ENCODE measurements at places on chromosomes 7 and 10.

- no peak for DNase-seq
Measured at GRCh38 chr10:124003070-124003419, 90.4 kb downstream of the CHST15 start.

DNA sequence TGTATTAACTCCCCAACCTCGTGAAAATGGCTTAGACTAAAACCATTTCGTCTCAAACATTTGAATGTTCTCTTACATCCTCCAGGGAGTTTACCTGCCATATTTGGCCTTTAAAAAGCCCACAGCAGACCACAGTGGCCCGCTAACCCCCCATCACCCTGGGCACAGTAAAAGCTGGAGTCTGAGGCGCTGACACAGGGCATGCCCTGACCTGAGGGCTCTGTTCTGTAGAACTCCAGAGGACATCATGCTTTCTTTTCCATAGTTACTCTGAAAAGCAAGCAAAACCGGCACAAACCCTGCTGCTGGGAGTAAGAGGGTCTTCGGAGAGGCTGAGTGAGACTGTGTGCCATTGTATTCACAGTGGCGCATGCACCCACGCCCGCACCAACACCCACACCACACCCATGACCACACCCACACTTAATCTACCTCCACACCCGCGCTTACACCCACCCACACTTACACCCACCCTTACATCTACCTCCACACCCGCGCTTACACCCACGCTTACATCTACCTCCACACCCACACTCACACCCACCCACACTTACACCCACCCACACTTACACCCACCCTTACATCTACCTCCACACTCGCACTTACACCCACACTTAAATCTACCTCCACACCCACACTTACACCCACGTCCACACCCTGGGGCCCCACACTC, 32.1 kb downstream of the LRRC27 start:
- DNase-seq = no peak

DNA sequence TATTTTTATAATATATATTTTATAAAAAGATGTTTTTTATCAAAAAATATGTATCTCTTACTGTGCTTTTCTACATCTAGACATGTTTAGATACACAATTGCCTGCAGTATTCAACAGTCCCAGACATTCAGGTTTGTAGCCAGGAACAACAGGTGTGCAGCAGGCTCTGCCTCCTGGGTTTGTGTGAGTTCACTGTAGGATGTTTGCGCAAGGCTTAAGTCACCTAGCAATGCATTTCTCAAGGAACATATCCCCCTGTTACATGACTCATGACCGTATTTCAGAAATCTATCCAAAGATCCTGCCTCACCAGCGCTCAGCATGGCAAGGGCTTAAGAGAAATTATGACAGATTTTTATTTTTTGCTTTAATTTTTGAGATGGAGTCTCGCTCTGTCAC, 41.5 kb downstream of the PITRM1 start:
- DNase-seq = no peak

GRCh38 chr7:143299346-143299745, 11.2 kb downstream of the CASP2 start:
- no peak for DNase-seq

- DNase-seq = no peak
Measured at GRCh38 chr7:24455813-24456525, 117.3 kb upstream of the PALS2 start.

GRCh38 chr7:30930621-30931020, 19.0 kb downstream of the AQP1 start:
- DNase-seq = no peak

GRCh38 chr7:134931487-134931886, 54.8 kb upstream of the AGBL3 start:
- DNase-seq = peak; percentile 63

- no peak for DNase-seq
Measured at GRCh38 chr7:138295049-138295637, 164.9 kb upstream of the TRIM24 start.

DNA sequence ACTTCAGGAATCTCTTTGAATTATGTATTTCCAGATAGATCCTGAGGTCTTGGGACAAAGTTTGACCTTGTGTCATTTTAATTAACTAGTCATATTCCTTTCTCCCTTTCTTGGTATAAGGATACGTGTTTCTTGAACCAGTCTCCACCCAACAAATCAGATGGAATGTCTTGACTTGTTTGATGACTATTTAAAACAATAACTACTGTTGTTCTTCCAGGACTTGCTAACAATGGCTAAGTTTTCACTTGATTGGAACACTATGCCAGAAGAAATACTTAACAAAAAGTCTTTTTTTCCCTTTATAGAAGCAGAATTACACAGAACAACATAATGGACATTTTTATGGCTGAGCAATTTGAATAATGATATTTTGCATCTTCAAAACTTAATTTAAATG, 43.0 kb upstream of the WIPF3 start:
- no peak for DNase-seq

DNA sequence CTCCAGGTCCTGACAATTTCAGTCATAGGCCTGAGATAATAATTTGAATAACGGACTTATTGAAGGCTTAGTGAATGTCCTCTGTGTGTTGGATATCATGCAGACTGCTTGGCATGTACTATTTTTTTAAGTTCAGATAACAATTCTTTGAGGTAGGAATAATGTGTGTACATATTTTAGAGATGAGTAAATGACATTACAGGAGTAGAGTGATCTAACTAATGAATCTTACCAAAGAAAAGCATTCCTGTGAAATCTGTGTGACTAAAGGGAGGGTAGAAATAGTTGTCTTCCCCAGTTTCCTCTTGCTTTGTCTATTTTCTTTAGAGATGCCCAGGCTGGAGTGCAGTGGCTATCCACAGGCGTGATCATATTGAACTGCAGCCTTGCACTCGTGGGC, 391.8 kb upstream of the ETV1 start:
- DNase-seq = peak; percentile 7

- peak; percentile 88 for DNase-seq
Measured at GRCh38 chr10:99775850-99776249, 6.6 kb upstream of the ABCC2 start.

GRCh38 chr7:20194343-20194995, 22.7 kb downstream of the MACC1 start:
- DNase-seq = no peak

GRCh38 chr7:81770728-81771223, 929 bp upstream of the HGF start:
- no peak for DNase-seq

DNA sequence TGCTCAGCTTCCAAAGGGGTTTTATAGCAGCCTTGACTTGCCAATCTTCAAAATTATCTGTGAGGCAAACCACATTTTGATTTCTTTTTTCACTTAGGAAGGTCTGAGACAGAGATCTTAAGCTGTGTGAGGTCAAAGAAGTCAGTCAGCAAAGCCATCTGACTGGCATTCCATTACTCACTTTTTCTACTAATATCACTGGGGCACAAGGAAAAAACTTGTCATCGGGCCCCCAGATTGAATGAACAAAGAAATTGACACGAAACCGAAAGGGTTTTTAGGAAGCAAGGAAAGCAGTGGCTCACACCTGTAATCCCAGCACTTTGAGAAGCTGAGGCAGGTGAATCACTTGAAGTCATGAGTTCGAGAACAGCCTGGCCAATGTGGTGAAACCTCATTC, 78.5 kb upstream of the FRMD4A start:
- no peak for DNase-seq

DNA sequence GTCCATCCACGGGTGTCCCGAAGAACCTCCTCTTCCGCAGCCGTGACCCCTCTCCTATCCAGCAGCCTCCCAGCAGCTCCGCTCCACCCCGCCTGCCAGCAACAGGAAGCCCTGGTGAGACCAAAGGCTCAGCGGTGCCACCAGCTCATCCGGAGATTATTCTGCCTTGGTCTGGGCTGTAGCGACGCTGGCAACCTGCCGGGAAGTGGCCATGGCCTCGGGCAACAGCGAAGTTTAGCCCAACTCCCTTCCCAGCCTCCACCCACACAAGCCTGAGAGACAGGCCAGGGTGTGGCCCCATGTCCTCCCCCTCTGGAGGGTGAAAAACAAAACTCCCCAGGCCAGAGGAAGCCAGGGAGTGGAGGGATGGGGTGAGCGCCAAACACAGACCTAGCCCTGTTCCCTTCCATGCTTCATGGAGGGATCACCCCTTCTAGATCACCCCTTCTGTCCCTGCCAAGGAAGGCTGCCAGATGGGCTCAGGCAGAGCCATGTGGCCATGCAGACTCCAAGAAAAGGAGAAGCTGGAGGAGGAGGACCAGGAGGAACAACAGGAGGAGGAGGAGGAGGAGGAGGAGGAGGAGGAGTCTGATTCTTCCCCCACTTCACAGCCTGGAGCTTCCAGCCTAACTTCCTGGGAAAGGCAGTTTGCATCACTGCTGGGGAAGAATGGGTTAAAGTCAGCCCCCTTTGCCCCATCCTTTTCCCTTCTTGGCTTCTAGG, 918 bp downstream of the CALHM2 start:
- peak; percentile 66 for DNase-seq

- peak; percentile 73 for DNase-seq
Measured at GRCh38 chr7:28062197-28062991, 118.2 kb downstream of the JAZF1 start.

DNA sequence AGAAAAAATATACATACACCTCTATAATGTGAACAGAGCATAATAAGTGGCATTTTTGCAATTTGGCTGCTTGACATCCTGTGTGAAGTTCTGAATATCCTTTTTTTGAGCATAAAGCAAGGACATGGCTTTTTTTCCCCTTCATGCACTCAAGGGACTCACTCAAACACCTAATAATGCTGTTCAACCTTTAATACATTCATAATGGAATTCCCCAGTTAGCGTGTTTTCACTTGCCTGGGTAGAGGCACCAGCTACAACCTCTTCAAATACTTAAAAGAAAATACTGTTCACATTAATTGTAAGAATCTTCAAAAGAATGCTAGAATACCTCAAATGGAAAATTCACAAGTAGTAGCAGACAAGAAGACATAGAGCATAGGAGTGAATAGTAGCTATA, 316.8 kb downstream of the PCDH15 start:
- DNase-seq = no peak

DNA sequence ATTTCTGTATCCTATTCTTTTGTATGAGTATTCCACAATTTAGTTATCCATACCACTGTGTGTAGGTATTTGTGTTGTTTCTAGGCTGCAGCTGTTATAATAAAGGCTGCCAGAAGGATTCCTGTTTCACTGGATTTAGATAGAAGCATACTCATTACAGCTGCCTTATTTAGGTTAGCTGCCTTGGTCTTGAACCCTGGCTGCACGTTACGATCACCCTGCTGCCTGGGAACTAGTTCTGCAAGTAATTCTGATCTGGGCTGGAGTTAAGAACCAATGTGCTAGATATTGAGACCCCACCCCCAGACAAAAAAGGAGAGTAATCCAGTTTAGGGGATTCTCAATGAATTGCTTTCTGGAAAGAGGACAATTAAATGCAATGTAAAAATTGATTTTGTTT, 43.1 kb downstream of the CCDC71L start:
- no peak for DNase-seq

DNA sequence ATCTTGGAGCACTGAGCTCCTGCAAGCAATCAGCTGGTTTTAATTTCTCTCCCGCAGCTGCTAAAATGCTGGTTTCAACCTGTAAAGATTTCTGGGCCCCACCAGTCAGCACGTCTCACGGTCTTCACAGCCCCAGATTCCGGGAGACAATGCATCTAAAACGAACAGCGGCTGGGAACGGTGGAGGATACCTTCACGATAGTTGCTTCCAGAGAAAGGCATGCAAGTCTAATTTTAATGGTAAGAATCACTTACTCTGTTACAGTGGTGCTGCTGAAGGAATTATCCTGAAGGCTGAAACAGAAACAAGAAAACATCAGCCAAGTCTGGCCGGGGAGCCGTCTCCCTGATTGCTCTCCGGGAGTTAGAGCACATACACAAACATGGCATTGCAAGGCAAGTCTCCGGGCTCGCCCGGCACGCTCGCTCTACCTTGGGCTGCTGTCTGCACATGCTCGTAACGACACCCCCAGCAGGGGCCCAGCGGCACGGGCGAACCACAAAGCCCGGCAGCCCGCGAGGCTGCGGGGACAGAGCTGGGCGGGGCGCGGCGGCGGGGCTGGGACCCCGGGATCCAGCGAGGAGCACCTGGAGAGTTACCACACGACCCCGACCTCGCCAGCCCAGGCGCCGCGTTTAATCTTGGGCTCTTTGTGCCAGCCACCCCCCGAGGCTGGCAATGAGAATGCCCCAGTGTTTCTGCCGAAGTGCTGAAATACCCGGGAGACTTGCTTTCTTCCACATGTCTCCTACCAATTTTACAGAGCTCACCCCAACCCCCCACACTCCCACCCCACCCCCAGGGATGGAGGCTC, at the start of gene FAM13C:
TSS of gene FAM13C (minus strand) at position 406 of the 815 bp plus-strand sequence. CDS start at position 317, 89 bp downstream.
- peak; percentile 47 for DNase-seq

DNA sequence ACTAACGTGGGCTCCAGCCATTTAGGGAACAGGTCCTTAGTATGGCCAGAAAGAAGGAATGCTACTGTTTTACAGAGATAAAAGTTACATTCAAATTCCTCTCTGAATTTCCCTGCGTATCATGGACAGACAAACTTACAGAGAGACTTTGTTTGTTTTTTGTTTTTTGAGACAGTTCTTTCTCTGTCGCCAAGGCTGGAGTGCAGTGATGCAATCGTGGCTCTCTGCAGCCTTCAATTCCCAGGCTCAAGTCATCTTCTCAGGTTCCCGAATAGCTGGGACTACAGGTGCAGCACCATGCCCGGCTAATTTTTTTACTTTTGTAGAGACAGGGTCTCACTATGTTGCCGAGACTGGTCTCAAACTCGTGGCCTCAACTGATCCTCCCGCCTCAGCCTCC, 64.5 kb upstream of the MPP7 start:
- DNase-seq = no peak

DNA sequence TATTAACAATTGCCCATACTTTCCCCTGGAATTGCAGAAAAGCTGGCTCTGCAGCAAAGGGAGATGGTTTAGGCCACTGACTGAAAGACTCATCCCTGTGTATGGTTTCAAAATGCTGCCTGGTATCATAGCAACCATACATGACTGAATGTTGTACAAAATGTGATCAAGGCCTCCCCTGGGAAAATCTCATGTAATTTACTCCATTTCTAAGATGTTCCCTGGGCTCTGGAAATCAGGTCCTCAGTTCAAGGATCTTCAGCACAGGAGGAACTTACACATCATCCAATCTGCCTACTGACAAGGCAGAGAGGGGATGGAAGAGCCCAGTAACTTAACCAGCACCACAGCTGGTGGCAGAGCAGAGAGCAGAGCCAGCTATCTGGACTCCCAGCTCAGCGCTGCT, 111.8 kb downstream of the JAZF1 start:
- DNase-seq = peak; percentile 83

DNA sequence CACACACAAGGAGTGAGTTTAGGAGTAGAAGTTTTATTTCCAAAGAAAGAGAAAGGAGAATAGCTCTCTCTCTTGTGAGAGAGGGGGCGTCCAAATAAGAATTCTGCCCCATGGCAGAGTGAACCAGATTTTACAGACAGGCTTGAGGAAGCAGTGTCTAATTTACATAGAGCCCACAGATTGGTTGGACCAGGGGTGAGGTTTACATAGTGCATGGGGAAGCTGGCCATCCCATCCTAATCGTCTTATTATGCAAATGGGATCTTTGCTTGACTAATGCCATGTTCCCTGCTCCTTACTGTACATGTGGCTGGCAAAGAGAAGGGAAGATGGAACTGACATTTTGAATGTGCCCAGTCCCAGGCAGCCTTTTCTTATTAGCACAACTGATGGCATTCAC, 60.0 kb upstream of the ACSM6 start:
- DNase-seq = no peak

GRCh38 chr7:41567031-41567730, 135.7 kb downstream of the INHBA start:
- DNase-seq = no peak
